ENCODE measurements at places on chromosomes 3 and 15.

GRCh38 chr3:197337656-197338055, 39.2 kb upstream of the DLG1 start:
- no peak for DNase-seq

GRCh38 chr15:100438570-100438969, 90.2 kb downstream of the CERS3 start:
- peak; percentile 1 for DNase-seq

- no peak for DNase-seq
These were observed 61.8 kb downstream of the IL16 start for GRCh38 chr15:81258455-81258854.

DNA sequence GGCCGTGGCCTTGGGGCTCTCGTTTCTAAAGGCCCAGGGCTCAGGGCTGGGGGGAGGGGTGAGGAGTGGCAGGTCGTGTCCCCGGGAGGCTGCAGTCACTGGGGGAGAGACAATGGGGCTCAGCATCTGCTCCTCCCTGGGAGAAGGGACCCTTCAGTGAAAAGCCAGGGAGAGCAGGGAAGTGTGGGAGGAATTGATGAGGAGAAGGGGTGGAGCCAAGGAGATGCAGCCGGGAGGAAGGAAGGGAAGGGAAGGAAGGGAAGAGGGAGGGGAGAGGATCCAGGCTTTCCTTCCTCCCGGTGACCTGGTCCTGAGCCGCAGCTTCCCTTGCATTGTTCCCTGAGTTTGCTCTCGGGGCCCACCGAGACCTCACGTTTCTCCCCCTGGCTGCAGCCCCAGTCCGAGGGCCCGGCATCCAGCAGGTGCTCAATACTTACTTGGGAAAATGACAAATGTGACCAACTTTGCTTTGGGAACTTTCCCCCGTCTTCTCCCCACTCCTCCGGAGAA, 1.4 kb upstream of the ZNF710 start:
- DNase-seq = no peak

- DNase-seq = no peak
These were observed 77.0 kb upstream of the IL12A start for GRCh38 chr3:159911664-159912037.

DNA sequence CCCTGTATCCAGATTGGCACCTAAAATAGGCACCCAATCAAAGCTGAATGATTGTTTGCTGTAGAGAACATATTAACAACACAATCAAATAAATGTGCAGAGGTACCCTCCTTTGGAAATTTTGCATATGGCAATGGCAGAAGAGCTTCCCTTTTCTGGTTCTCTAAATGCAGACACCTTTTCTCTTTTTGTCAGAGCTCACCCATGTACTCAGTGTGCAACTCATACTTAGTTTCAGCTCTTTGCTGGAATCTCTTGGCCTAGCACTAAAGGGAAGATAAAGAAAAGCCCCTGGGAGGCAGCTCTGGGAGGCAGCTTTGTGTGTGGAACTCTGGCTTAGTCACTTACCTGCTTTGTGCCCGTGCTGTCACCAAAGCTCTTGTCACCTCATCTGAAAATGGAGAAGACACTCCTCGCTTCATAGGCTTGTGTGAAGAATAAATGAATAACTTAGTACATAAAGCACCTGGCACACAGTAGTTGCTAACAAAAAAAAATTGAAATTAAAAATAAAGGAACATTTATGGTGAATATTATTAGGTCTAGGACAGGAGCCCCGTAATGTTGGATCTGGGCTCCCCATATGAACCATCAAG, 28.8 kb downstream of the ST6GAL1 start:
- DNase-seq = no peak

DNA sequence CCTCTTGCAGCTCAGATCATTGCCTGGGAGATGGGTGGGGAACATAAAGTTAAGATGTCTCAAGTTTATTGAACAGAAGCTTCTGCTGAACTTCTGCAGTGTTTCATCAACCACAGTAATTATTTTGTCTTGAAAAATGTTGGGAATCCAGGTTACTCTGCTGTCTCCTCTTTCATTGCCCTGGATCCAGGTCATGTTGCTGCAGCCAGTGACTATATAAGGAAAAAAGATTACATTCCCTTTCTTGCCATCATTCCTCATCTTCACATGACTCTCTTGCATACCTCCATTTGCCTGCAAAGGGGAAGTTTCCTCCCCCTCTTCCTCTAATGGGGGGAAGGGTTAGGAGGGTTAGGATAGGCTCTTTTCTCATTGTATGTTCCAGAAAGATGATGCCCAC, 15.1 kb downstream of the GMNC start:
- DNase-seq = no peak

GRCh38 chr3:76866729-76867408, 173.0 kb upstream of the ROBO2 start:
- DNase-seq = no peak

DNA sequence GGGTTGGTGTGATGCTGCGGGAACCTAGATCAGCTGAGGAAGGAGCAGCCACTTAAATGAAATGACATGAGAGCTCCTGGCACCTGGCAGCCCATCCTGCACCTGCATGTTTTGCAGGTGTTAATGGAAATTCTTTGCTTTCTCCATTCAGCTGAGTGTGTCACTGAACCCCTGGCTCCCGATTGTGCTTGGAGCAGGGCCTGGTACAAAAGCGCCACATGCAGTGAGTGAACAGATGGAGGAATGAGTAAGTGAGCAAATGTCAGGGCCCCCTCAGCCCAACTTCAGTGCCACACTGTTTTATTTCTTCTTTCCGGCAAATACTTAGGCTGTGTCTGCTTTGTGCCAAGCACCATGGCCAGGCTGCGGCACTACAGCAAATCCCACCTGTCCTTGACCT, 132.2 kb downstream of the ASB7 start:
- DNase-seq = no peak

GRCh38 chr3:160169139-160169976, 55.9 kb upstream of the C3orf80 start:
- DNase-seq = no peak

DNA sequence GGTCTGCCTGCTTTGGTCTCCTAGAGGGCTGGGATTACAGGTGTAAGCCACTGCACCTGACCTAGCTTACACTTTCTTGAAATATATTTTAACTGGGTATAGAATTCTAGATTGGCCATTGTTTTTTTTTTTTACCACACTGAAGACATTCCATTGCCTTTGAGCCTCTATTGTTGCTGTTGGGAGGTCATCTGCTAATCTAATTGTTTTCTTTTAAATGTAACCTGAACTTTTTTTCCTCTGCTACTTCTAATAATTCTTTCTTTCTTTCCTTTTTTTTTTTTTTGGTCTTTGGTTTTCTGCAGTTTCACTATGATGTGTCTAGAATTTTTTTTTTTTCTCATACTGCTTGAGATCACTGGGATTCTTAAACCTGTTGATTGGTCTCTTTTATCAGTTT, 28.1 kb downstream of the ERICH6 start:
- DNase-seq = no peak

GRCh38 chr15:34056911-34057310, 17.9 kb upstream of the AVEN start:
- DNase-seq = no peak

DNA sequence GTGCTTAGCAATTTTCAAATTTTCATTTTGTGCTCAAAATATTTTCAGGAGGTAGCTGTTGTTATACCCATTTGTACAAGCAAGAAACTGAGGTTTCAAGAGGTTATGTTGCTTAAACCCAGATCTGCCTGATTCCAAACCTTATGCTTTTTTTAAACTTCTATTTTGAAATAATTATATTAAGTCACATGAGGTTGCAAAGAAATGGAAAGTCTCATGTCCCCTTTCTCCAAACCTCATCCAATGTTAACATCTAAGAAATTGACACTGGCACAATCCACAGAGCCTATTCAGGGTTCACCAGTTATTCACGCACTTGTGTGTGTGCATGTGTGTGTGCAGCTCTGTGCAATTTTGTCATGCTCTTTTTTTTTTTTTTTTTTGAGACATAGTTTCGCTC, 35.1 kb downstream of the B3GNT5 start:
- no peak for DNase-seq

DNA sequence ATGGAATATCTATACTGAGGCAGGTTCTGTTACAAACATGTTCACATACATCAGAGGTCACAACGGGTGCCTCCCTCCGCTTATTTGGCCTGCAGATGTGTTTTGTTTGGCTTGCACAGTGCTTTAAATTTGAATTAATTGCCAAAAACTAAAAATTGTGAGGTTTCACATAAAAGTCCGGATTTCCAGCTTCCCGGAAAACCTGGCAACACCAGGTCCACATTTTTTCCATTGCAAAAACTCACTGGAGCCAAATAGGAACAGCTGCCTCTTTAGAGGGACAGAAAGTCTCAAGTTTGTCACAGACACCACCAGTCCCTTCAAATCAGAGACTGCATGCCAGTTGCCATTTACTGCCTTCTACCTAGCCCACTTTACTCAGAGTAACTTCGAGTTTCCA, 205.9 kb upstream of the MDFIC2 start:
- no peak for DNase-seq

DNA sequence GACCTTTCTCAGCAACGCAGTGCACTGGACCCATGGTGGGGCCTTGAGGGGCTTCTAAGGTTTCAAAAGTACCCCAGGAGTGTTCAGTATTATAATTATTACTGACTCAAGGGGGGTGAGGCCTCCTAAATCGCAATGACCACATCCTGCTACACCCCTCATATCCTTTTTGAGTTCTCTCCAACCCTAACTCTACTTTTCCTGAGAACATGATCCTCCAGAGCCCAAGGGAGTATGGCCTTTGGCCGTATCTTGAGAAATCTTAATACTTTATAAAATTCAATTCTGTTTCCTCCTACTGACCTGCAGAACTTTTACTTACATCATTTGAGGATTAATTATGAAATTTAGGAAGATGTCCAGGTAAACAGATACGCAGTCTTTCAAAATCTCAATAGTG, 30.4 kb upstream of the RARRES1 start:
- DNase-seq = no peak

GRCh38 chr3:114363554-114364202, 69.8 kb downstream of the TIGIT start:
- DNase-seq = no peak

- DNase-seq = no peak
These were observed 30.8 kb upstream of the LACTB start for GRCh38 chr15:63090887-63091286.

GRCh38 chr3:54781728-54782127, 146.1 kb downstream of the LRTM1 start:
- DNase-seq = no peak

DNA sequence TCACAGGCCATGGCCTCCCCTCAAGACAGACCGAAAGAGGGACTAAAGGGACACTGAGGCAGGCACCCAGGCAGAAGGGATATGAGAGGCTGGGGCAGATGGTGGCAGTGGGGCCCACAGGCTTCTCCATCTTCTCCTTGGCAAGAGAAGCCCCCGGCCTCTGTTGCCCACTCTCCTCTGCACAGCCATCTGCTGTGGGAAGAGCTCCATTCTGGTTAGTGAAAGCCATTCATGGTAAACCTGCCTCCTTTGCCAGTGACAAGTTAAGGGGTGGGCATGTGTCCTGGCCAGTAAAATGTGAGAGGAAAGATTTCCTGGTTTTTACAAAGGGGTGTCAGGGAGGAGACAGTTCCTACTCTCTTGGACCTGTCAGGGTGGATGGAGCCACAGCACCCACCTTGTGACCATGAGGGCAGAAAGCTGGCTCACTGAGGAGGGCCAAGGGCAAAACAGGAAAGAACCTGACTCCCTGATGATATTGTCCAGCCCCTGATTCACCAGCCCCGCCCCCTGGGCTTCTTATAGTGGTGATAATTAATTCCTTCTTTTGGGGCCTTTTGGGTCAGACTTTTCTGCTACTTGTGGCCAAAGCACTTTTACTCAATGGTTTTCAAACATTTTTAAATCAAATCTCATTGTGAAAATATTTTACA, 130.4 kb upstream of the SMAD3 start:
- DNase-seq = no peak

GRCh38 chr3:105315815-105316214, 50.9 kb upstream of the ALCAM start:
- no peak for DNase-seq

- DNase-seq = no peak
These were observed 71.0 kb downstream of the CCK start for GRCh38 chr3:42194943-42195510.

DNA sequence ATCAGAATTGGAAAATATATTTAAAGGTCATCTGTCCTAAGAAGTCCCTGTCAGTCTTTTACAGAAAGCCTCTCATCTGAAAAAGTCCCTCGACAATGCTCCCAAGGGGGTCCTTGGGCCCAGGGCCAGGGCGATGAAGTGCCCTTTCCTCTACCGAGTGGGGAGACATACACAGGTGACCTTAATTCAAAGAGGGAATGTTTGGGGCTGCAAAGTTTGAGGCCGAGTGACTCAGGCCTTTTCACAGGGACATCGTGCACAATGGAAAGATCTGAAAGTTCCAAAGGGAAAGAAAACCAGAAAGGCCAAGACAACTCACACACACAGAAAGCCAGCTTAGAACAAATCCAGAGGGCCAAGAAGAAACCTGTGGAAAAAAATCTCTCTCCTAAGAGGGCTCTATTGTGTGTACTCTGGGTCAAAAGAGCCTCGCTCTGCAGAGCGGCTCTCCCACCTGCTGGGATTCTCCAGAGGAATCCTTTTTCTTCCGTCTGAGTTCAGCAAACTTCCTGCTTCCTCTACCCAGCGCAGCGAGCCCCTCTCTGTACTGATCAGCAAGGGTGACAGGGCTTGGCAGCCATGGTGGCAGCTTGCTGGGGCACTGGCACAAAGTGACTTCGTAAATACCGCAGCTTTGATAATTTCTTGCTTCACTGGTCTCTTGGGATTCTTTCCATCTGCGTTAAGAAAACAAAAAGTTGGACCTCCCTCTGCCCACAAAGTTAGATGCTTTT, 259.1 kb downstream of the OPA1 start:
- no peak for DNase-seq

- peak; percentile 20 for DNase-seq
These were observed 2.9 kb downstream of the SCN5A start for GRCh38 chr3:38646630-38647029.

DNA sequence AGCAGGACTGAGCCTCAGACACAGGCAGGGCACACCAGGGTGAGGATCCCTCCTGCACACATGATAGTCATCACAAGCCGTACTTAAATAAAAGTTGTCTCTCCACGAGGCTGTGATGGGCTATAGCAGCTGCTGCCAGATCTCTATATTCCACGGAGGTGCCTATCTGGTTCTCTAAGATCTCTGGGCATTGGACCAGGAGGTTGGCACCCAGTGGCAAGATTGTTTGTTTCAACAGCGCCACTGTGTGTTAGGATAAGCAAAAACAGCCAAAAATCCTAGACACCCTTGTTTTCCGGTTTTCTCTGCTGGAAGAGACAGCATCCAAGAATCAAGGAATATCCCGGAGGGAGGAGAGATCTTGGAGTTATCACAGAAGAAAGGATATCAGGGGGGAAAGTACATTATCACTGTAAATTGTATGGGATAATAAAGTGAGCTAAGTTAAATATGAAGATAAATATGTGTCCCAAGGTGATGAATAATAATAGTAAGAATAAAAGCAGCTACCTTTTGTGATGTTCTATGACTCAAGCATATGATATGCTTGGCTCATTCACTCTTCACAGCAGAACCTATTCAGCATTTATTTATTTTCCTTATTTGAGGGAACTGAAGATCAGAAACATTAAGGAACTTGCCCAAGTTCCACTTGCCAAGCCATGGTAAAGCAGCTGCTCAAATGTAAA, 90.6 kb upstream of the AKAP13 start:
- peak; percentile 33 for DNase-seq

Data from CD4-positive, alpha-beta T cell treated with Interleukin-12 subunit alpha and Interleukin-12 subunit beta, for 1 hour (primary cell).